ENCODE measurements at places on chromosomes 12 and 14.

DNA sequence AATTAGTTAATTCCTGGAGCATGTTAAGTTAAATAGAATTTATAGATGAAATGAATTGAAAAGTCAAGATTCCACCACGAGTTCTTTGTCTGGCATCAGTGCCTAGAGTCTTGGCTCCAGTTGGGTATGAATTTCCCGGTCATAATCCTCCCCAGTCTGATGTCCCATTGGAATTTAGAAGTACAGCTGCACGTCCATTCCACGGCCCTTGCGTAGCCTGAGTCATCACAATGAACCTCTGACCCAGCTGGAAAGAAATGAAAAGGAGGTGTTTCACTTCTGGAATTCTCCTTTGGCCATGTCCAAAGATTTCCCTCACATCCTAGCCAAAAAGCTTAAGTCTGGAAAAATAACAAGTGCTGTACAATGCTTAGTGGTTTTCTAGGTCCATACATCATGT, 122.7 kb downstream of the KICS2 start:
- DNase-seq, result no peak

DNA sequence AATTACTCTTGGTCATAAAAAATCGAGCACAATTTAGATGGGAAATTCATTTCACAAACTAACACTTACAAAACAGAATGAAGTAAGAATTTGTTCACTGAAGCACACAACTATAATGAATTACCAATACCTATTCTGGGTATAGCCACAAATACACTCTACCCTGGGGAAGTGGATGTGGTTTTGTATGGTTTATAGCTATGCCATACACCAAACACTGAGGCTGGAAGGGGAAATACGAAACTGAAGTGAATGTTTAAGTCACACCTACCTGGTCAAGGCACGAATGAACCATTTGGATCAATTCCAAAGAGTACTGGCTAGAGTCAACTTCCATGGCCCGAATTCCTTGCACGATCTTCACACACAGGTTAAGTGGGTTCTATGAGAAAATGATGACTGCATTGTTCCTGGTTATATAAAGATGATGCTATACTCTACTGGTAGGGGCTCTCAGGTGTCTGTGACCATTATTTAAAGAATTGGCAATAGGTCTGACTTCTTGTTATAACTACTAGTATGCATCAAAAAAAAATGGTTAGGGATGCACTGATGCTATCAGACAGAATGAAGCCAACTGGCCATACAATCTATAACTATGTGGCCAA, 12.8 kb downstream of the NEK9 start:
- DNase-seq, result no peak

DNA sequence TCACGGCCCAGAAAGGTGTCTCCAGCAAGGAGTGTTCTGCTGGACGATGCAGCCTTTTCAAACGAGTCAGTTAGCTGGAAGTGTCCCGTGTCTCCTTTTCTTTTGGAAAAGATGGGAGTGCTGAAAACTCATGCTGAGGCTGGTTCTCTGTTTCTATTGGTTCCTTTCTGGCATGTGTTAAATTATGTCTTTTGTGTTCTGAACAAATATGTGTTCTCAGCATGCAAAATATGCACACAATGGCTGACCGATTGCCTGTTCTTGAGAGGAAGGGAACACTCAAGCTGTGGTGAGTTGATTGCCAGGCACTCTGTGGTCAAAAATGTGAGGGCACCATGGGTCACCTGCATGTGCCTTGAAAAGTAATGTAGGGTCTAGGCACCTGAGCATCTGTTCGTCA, 181.3 kb downstream of the CACNA1C start:
- no peak for DNase-seq

- DNase-seq, result no peak
Measured at GRCh38 chr12:90163975-90164374, 455.3 kb upstream of the ATP2B1 start.

DNA sequence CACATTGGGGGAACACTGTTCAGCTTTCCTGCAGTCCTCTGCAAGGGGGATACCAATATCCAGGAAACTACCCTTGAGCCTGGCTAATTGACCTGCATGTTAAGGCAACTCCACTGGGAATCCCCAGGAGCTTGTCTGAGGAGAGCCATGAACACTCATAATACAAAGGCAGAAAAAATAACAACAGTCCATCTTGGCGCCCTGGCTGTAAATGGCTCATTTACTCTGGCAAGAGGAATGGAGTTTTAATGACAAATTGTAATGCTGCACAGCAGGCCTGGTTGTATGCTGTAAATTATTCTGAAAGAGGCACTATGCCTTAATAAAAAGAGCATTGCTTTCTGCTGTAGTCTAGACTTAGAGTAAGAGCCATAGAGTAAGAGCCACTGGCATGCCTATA, 58.3 kb downstream of the SLC8A3 start:
- no peak for DNase-seq

DNA sequence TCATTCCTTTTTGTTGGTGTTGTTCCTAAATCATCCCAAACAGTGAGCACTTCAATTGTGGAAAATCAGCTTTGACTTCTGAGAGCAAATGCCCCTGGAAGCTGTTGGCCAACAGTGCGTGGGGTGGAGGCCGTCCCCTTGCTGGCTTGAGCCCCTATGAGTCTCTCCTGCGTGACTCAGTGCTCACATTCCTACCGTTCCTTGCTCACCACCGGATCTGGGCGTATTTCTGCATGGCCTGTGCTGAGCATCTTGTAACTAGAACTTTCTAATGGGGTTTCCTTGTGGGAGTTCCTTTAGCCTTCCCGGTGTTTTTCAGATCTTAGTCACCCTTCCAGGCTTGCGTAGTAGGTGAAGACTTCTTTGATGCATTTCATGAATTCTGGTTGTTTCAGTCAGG, 14.7 kb downstream of the SERPINA1 start:
- DNase-seq, result no peak

GRCh38 chr14:73764406-73765280, 50.5 kb upstream of the PNMA1 start:
- no peak for DNase-seq

DNA sequence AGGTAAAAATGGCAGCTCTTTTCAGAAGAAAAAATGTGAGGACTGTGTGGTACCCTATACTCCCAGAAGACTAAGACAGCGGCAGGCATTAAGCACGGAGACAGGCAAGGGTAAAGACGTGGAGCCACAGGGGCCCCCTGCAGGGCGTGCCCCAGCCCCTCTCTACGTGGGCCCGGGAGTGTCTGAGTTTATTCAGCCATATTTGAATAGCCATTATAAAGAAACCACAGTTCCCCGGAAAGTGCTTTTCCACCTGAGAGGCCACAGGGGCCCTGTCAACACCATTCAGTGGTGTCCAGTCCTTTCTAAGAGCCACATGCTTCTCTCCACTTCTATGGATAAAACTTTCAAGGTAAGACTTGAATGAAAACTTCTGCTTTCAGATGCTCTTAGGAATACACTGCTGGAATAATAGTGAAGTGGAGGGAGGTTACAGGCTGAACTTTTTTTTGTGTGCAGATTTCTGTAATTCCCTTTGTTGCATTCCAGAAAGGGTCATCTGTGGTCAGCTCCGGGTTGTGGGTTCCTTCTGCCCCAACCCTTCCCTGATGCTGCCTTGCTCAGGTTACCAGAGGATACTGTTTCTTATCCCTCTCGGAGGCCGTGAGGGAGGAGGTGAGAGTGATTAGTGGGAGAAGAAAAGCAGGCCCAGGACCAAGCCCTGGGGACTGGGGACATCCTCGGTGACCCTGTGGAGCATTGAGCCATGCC, 58.4 kb downstream of the SLC25A47 start:
- no peak for DNase-seq

DNA sequence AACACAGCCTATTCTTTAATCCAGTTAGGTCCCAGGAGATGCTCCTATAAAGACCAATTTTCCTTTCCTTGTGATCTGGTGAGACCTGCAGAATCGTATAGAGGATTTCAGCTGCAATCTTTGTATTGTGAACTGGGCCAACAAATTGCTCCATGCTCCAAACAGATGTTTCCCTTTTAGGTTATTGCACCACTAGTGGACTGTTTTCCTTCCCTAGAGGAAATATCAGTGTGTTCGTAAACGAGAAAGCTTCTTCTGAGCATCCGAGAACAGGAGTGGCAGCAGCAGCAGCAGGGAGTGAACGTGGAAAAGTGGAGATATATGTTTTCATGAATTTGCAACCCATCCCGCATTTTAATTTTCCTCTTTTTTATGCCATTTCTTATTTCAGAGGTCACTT, 344.1 kb upstream of the PDE3A start:
- DNase-seq, result no peak

- DNase-seq, result no peak
Measured at GRCh38 chr14:100239211-100239839, 381 bp downstream of the YY1 start.

DNA sequence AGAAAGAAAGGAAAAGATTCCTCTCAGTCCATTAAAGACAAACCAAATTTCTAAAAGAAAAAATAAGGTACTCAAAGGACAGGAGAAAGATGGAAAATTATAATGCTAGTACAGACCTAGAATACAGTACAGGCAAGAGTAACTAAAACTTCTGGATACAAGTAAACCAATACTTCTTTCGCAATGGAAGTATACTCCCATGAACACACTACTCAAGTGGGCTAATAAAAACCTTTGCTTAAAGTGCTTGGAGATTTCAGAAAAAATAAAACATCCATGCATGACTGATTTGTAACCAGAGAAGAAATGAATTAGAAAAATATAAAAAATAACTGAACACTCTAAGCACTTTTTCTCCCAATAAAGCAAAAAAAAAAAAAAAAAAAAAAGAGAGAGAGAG, 3.5 kb downstream of the ZBTB25 start:
- DNase-seq, result no peak

GRCh38 chr14:38391334-38391733, 135.4 kb upstream of the CLEC14A start:
- DNase-seq, result no peak

GRCh38 chr12:132703641-132704040, 7.0 kb upstream of the PGAM5 start:
- DNase-seq, result no peak

DNA sequence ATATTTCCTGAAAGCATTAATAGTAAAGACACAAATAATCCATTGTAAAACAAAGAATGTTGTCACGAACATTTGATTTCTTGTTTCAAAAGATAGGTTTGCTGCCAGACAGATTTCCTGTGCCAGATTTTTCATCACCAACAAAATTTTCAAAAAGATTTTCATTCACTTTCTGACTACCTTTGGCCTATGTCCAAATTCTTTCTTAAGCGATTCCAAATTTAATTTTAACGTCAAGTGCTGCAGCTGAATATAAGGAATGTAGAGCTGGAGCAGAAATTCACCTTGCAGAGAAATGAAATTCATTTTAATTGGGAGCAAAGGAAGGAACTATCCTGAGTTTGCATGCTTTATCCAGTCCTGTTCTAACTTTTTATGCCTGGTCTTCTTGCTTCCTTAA, 277.4 kb downstream of the CCER1 start:
- DNase-seq, result no peak

- no peak for DNase-seq
Measured at GRCh38 chr12:19003141-19003540, 126.4 kb upstream of the PLEKHA5 start.

GRCh38 chr12:114917307-114917706, 233.3 kb upstream of the TBX3 start:
- no peak for DNase-seq

DNA sequence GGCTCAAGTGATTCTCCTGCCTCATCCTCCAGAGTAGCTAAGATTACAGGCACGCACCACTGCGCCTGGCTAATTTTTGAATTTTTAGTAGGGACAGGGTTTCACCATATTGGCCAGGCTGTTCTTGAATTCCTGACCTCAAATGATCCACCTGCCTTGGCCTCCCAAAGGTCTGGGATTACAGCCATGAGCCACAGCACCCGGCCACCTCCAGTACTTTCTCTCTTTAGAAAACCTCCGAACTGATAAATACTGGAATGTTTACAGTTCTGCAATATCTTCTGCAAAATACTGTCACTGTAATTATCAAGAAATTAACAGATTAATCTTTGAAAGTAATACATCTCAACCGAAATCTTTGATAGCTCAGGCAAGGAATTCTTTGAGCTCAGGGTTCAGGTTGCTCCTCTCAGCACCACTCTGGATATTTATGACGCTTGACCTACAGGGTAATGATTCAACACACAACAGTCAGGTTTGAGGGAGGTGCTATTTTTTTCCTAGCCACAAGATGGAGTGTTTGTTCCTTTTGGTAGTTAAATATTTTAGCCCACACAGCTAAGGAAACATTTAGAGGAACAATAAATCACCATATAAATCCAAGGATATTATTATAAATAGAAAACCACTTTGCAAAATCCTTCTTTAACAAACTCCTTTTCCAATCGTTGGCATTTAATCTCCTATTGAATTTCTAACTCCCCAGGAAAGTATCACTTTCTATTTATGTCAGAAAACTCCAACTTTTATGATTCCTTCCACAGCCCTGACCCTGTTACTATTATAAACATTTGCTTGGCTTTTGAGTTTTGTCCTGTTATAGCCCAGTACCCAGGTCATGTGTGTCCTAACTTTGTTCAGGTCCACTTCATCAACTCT, 48.6 kb upstream of the GTF2A1 start:
- no peak for DNase-seq

- no peak for DNase-seq
Measured at GRCh38 chr12:107322063-107322462, 228.7 kb upstream of the CRY1 start.

DNA sequence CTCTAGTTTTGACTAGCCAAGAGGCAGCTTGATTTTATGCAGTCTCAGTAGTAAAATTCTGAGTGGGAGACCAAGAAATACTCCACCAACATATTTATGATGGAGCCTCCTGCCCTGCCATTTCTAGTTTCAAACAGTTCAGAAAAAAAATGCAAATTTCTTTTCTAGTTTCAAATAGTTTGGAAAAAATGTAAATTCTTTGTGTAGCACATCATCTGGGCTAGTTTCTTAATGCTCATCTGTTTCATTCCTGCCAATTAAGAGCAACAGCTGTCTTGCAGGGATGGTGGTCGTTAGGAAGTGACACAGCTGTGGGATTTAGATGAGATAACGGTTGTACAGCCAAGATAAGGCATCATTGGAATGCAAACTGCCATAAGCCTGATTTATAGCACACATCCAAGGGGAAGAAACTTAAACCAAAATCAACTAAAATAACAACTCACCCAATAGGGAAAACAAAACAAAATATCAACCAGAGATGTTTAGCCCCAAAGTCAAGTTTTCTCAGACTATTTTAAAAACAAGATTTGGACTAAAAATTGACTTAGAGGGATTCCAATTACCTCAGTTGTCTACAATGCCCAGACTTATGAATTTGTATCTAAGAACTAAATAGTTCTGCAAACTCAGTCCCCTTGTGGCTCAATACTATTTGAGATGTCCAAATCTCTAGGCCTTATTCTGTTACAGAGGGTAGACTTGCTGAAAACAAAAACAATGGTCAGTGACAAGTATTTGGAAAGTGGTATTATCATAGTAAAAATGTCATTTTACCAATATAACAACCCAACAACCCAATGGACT, 291.3 kb upstream of the ATP2B1 start:
- no peak for DNase-seq

DNA sequence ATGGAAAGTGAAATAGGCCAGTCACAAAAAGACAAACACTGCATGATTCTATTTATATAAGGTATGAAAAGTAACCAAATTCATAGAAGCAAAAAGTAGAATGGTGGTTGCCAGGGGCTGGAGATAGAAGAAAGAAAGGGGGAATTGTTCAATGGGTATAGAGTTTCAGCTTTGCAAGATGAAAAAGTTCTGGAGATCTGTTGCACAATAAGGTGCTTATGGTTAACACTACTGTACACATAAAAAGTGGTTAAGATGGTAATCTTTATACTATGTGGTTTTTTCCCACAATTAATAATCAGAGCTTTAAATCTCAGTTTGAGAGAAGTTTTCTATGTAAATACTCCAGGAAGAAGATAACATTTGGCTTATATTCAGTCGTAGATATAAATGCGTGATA, 73.4 kb downstream of the SLC38A4 start:
- DNase-seq, result no peak
